ENCODE measurements at places on chromosomes 1 and 21. TPM values are rescaled to one million over a fixed set of nuclear protein-coding genes. Genes with fewer than 3 reads are reported as not detected.

DNA sequence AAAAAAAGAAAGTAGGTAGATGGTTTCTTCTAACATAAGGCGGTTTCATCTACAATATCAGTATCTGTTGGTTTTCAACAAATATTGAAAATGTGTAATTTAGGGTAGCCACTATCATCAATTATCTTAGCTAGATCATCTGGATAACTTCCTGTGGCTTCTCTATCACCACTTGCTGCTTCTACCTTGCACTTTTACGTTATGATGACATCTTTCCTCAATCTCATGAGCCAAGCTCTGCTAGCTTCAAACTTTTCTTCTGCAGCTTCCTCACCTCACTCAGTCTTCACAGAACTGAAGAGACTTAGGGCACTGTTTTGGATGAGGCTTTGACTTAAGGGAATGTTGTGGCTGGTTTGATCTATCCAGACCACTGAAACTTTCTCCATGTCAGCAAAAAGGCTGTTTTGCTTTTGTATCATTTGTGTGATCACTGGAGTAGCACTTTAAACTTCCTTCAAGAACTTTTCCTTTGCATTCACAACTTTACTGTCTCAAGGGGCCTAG lies 144.9 kb upstream of the HP1BP3 start:
- no peak for DNase-seq

GRCh38 chr21:46322351-46323226 lies 1.1 kb downstream of the C21orf58 start:
- no peak for DNase-seq

GRCh38 chr1:66386712-66387111 lies 147.2 kb upstream of the SGIP1 start:
- DNase-seq = no peak

GRCh38 chr1:182217071-182217470 lies 155.6 kb upstream of the ZNF648 start:
- no peak for DNase-seq

DNA sequence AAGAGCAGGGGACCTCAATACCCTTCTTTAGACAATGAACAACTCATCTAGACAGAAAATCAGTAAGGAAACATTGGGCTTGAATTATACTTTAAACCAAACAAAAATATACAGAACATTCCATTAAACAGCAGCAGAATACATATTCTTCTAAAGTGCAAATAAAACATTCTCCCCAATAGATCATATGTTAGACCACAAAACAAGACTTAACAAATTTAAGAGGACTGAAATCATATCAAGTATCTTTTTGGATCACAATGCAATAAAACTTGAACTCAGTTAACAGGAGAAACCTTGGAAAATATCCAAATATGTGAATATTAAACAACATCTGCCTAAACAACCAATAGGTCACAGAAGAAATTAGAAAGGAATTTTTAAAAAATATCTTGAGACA lies 47.7 kb upstream of the HP1BP3 start:
- no peak for DNase-seq

- no peak for DNase-seq
These were observed 57.0 kb downstream of the PTP4A2 start for GRCh38 chr1:31880957-31881687.

GRCh38 chr1:232393010-232393409 lies 236.9 kb downstream of the SIPA1L2 start:
- DNase-seq = no peak

DNA sequence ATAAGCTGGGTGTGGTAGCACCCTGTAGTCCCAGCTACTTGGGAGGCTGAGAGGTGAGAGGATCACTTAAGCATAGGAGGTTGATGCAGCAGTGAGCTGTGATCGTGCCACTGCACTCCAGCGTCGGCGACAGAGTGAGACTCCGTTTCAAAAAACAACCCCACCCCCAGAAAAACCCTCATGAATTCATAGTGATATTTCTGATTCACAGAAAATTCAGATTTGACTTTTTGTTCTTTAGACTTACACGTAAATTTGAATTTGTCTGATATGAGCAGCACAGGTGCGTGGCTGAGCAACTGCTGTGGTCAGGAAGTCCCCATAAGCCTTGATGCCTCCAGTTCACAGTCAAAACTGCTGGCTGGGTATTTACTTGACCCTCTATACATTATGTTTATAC lies 10.0 kb upstream of the MORC3 start:
- DNase-seq = no peak

- DNase-seq = no peak
These were observed 289.8 kb upstream of the POU3F1 start for GRCh38 chr1:38336301-38336923.

DNA sequence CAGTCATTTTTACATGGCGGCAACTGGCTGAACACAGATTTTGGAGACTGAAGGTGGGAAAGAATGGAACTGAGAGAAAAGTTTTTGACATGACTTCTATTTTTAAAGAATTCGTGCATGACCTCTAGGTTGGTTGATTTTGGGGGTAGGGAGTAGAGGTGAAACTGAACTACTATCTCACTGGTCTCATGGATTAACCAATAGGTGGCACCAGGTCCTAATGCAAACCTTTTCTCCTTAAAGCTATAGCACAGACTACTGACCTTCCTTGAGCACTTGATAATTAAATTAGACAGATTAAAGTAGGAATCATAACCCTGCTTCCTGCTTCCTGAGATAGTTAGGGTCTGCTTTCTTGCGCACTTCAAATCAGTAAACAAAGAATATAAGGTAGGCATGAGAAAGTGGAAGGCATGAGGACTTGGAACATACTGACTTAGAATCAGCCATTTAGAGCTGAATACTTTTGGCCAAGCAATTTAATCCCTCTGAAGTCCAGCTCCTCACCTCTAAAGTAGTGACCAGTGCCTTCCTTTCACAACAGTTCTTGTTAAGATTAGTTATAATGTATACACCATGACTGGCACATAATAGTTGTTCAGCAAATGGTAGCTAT lies 206.0 kb downstream of the CENPF start:
- DNase-seq = no peak

DNA sequence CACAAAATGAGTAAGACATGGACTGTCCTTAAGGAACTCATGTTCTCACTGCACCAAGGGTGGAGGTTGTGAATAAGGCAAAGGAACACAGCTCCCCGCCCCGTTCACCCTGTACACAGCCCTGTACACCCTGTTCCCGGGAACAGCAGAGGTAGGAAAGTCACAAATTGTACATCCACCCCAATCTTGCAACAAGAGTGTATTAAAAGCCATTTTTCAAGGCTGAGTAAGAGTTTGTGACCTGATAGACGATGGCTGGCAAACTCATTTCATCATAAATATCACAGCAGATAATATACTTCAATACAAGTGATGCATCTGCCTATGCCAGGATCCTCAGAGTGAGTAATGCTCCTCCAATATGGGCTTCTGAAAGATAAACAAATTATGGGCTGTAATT lies 52.5 kb upstream of the CAMK1G start:
- DNase-seq = no peak

GRCh38 chr1:241869022-241869421 lies 21.0 kb downstream of the EXO1 start:
- no peak for DNase-seq

DNA sequence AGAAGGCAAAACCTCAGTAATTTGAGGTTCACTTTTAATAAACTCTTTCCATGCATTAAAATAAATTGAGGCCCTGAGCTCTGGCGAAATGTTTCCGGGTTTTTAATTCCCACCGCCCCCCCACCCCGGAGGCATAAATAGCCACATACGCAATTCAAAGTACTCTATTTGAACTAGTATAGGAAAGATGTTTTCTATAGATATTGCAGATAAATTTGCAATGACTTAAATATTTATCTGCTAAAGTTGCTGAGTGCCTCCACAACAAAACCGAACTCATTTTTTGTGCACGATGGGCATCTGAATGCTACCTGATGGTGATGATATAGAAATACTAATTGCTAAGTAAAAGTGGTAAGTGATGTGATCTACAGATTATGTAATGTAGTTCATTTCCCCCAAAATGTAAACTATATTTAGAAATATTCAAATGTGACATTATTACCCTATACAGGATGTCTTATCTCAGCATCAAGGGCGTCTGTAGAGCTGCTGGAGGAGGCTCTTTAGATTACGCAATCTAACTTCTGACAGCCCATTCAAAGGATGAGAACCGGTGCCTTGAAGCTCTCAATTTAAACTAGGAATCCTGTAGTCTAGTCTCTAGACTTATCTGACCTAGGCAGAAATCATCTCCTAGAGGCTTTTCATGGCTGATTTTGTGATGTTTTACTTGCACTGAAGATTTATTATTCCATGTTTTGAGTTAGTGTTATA lies 8.5 kb downstream of the IRF2BP2 start:
- DNase-seq = no peak

- no peak for DNase-seq
These were observed 133.4 kb downstream of the NTNG1 start for GRCh38 chr1:107274227-107274626.

- DNase-seq = no peak
These were observed 12.1 kb upstream of the SYNJ1 start for GRCh38 chr21:32739946-32740345.

- no peak for DNase-seq
These were observed 103.6 kb downstream of the PTBP2 start for GRCh38 chr1:96825231-96825630.

DNA sequence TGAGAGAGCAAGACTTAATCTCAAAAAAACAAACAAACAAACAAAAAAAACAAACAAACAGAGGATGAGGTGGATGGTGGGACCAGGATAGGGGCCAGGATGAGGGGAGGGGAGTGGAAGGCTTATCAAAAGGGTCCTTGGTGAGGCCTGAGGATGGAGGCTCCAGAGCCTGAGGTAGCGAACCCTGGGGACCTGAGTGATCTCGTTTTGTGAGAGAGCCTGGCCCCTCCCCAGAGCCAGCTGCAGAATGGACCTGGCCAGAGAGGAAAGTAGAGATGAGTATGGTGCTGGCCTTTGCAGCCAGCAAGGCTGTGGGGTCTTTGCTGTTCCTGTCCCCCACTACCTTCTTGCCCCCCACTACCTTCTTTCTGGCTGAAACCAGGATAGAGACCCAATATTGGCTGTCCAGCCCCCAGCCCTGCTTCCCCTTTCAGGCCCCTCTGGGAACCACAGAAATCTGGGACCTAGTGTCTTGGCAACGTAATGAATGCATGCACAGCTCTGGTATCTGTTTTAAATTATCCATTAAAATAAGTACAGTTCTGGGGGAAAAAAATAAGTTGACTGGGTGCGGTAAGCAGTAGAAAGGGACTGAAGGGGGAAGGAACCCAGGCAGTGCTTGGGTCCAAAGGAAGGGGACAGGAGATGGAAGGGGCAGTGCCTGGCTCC lies 1.1 kb upstream of the LMNA start:
- DNase-seq = no peak

Gene COL8A2
- 2.5 TPM for total RNA-seq

Gene GBP6
- 0.29 TPM for total RNA-seq

Gene SPATA21
- total RNA-seq = not detected

Gene SPRR5
- total RNA-seq = not detected

Gene CYP2J2
- total RNA-seq = 1.5 TPM

Gene TSHB
- total RNA-seq = not detected

Gene NBPF4
- not detected for total RNA-seq
